Sciatic nerve (tissue), 2 donors: ENCODE measurements at places on chromosomes 5 and 9.

DNA sequence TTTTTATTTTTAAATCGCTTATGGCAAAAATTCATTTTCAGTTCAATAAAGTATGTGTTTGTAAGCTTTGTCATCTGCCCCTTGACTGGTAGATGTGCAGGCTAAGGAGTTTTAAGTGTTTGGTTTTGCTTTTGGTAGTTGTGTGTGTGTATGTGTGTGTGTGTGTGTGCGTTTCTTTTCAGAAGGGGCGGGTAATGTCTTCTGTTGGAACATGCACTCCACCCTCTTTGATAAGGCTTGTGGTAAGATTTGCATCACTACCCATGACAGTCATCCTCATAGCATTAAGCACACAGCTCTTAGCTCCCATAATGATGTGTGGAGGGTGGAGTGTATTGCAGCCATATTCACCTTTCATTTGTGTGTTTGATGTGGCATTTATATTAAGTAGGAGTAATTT is 92.1 kb upstream of the FSD1L start:
- no peak for DNase-seq

DNA sequence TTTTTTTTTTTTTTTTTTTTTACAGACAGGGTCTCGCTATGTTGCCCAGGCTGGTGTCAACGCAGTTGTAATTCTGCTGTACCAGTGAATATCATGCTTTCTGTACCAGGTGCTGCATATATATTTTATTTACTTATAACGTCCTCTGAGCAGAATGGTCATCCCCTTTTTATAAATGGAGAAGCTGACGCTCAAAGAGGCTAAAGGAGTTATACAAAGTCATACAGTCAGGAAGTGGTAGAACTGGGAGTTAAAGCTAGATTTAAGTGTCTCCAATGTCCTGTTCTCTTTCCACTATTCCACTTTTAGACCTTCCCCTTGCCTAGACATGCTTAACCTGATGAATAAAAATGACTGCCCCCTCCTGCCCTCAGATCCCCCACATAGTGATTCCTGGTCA is 1.2 kb upstream of the SIL1 start:
- no peak for DNase-seq

DNA sequence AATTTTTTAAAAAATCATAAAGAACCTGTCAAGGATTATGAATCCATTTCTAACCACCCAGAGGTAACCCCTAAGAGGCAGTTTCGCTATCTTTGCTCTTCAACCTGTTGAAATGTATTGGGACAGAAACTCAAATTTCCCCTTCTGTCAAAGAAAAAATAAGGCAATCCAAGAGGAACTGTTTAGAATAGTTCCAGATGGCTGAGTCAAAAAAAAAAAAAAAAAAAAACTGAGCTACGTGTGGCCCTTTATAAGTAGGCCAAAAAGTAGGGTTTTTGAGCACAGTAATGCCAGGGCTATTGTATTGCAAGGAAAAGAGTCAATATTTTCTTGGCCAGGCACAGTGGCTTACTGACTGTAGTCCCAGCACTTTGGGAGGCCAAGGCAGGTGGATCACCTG is 94.9 kb downstream of the RAD23B start:
- DNase-seq, result no peak

DNA sequence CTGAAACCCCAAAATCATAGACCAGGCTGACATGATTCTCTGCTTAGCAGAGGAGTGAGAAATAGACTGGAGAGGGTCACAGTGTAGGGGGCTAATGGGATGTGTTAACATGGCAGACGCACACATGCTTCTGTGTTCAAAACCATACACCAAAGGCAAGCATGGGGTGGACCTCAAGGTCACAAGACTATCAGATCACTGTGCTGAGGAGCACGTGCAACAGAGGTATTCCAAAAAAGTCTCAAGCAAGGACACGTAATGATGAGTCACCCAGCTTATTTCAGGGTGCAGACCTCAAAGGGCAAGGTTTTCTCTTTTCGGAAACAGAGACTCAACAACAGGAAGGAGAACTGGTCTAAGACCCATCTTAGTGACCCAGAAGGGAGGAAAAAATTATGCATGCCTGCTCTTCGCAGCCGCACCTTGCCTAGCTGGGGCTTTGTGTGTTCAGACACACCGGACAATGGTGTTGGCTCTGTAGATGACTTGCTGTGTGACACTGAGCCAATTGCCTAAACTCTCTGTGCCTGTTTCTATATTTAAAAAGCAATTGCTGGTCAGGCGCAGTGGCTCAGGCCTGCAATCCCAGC is 20.3 kb downstream of the WHRN start:
- DNase-seq, result no peak

- peak; percentile 79 for DNase-seq
Observed at GRCh38 chr9:107929443-107929842, 439.9 kb upstream of the KLF4 start.

GRCh38 chr5:148145916-148146315 is 22.4 kb upstream of the SPINK14 start:
- DNase-seq, result no peak
